ENCODE measurements at places on chromosomes 5 and 9. TPM values are rescaled to one million over a fixed set of nuclear protein-coding genes. Genes with fewer than 3 reads are reported as not detected.

Gene CETN3
- 24.6 TPM for polyA plus RNA-seq

Gene SH2D3C
- 76.1 TPM for polyA plus RNA-seq

Gene PPP2R2B
- polyA plus RNA-seq = 0.14 TPM

Gene SPINK13
- polyA plus RNA-seq = not detected

Gene GADD45G
- 1.1 TPM for polyA plus RNA-seq

Gene ANKRD18A
- not detected for polyA plus RNA-seq

Gene RALGDS
- polyA plus RNA-seq = 16.9 TPM

Gene CATSPER3
- polyA plus RNA-seq = not detected

Gene FOXD4
- not detected for polyA plus RNA-seq

Gene IL33
- polyA plus RNA-seq = not detected

Gene DNAJC18
- 5.1 TPM for polyA plus RNA-seq

Gene SPACA9
- 4.6 TPM for polyA plus RNA-seq

Gene TTC1
- polyA plus RNA-seq = 80.0 TPM

Gene ADAM19
- polyA plus RNA-seq = 45.1 TPM

Gene ORM2
- polyA plus RNA-seq = not detected

Gene NMUR2
- not detected for polyA plus RNA-seq

Gene CCL28
- 13.1 TPM for polyA plus RNA-seq

Gene DIAPH1
- 57.6 TPM for polyA plus RNA-seq

Gene PDGFRB
- 0.45 TPM for polyA plus RNA-seq

Gene IFNA13
- polyA plus RNA-seq = not detected

Gene ZFP37
- 2.5 TPM for polyA plus RNA-seq

Gene C5orf52
- not detected for polyA plus RNA-seq

Gene LAMC3
- polyA plus RNA-seq = not detected

Gene PCDHB16
- not detected for polyA plus RNA-seq

Gene MSX2
- not detected for polyA plus RNA-seq

Gene ADAMTSL1
- polyA plus RNA-seq = not detected

Gene SLC25A48
- not detected for polyA plus RNA-seq

Gene PCDHGA6
- polyA plus RNA-seq = 0.08 TPM

Gene RFX3
- polyA plus RNA-seq = 5.0 TPM

Gene PRPF4
- 23.4 TPM for polyA plus RNA-seq

Gene RFK
- 18.6 TPM for polyA plus RNA-seq

Gene COL23A1
- polyA plus RNA-seq = 0.18 TPM

Gene ENHO
- polyA plus RNA-seq = not detected

Gene PCDHGA3
- polyA plus RNA-seq = 0.23 TPM

Gene PDE6A
- polyA plus RNA-seq = 0.05 TPM

Gene PCDH1
- 0.10 TPM for polyA plus RNA-seq

Gene FAM153A
- polyA plus RNA-seq = not detected

Gene STARD4
- polyA plus RNA-seq = 6.1 TPM

All from IgD-negative memory B cell (primary cell).